Brain (organoid and tissue), 16 donors: ENCODE measurements at places on chromosomes 16 and 17. TPM values are rescaled to one million over a fixed set of nuclear protein-coding genes. Genes with fewer than 3 reads are reported as not detected.

The SECTM1 gene
- polyA plus RNA-seq = 1.2 TPM

DNA sequence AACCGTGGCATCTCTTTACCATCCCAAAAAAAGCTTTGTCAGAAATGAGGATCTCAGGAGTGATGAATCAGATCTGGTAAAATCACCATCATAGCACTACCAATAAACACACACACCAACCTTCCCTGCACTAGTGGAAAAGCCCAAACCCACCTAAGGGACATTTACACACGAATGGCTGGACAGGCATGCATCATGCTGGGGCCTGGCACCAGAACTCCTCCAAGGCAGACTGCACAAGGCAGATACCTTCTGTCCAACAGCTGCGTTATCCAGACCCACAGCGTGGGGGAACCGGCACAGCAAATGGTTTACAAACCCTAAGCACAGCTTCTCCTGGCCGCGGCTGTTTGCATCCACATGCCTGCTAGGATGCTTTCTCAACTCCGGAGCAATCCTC lies 2.8 kb downstream of the ASIC2 start:
- DNase-seq = peak; percentile 35

The MEIOB gene
- polyA plus RNA-seq = 6.8 TPM

DNA sequence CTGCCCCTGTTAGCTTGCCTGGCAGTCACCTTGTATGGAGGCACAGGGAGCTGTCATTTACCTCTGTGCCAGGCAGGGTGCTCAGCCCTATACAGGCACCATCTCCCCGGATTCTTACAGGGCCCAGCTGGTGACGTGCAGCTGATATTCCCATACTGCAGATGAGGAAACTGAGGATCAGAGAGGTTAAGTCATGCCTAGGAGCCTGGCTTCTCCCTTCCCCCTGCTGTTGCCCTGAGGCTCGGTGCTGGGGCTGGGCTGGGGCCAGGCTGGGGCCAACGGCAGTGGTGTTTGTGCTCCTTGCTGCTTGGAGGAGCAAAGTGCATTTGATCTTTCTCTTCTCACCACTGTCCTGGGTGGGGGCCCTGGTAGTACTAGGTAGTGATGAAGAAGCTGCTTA lies 54.7 kb upstream of the IL34 start:
- no peak for DNase-seq

DNA sequence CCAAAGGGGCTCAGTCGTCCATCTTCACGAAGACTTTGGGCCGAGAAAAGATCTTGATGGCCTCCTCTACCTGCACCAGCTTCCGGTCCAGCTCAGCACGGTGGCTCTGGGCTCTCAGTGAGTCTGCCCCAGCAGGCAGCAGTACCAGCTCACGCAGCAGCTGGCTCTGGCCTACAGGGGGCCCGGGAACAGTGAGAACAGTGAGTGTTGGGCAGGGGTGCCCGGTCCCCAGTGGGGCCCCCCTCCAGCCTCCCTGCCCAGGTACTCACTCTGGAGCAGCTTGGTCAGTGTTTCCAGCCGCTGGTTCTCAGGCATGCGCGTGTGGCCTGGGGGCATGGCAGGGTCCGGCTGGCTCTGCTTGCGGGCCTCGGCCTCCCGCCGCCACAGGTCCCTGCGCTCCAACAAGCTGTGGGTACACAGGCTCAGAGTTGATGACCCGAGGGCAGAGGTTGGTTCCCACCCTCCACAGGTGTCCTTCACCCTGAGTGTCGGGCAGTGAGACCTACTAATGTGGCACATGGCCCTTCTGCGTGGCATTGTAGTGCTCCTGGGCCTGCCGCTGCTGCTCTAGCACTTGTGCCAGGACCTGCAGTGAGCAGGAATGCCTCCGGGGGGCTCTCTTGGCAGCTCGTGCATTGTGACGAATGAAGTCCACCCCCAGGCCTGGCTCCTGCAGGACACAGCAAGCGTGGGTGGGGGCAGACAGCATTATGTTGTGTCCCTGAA lies 2.6 kb downstream of the PARD6A start:
- no peak for DNase-seq

- DNase-seq = no peak
These were observed 3.8 kb downstream of the LITAFD start for GRCh38 chr16:8885674-8886592.

The TEKT1 gene
- polyA plus RNA-seq = 0.29 TPM

DNA sequence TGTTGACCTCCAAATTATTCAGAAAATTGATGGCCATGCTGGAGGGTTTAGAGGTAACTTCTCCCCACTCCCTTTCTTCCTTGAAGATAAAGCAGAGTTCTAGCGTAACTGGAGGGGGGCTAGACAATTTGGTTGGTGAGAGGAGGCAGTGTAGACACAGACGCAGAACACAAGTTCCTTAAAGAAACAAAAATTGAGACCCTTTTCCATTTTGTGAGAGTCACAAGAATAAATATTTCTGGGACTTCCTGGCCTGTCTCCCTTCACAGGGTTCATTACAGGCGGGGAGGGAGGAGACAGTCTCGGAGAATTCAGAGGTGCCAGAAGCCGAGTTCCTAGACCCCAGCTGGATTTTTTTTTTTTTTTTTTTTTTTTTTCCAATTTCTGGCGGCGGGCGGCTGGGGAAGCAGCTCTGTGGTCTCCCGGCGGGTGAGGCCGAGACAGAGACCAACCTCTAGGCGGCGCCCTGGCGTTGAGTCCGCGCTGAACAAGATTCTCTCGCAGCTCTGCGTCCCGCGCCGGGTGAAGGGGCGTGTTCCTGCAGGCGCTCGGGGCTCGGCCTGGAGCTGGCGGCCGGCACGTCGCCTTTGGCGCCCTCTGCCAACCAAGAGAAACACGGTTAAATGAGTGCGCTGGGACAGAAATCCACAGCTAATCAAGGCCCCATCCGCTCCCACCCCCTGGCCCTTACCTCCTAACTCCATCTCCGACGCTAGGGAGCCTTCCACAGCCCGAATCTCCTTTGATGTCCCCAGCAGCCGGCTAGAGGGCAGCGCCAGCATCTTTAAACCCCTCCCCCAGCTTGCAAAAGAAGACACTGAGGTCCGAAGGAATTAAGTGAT lies 10.2 kb upstream of the HOXB9 start:
- peak; percentile 76 for DNase-seq

The KRTAP9-8 gene
- not detected for polyA plus RNA-seq
